H4 (cell line): ENCODE measurements at places on chromosomes 7 and 10. TPM values are rescaled to one million over a fixed set of nuclear protein-coding genes. Genes with fewer than 3 reads are reported as not detected.

GRCh38 chr7:65250697-65251395 lies 122.8 kb upstream of the ZNF92 start:
- no peak for DNase-seq

DNA sequence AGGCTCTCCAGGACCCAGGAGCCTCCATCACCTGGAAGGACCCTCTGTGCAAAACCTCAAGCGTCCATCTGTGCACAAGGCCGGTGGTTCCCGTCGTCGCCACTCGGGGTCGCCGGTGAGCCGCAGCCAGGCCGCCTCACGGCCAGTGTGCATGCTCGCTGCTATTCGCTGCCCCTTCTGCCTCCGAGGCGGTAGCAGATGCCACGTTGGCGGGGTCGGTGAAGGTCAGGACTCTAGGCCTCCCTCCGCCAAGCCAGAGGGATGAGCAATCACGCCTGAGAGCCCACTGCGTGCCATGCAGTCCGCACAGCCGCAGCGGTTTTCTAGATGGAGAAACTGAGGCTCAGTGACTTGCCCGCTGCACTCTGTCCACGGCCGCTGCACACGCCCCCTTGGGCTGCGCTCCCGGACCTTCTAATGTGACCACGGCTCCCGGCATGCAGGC lies 5.7 kb downstream of the UPK3B start:
- DNase-seq: no peak

- no peak for DNase-seq
Measured at GRCh38 chr10:3401491-3401938, 228.9 kb upstream of the PITRM1 start.

- peak; percentile 57 for DNase-seq
Measured at GRCh38 chr7:75951506-75951905, 36.6 kb downstream of the POR start.

DNA sequence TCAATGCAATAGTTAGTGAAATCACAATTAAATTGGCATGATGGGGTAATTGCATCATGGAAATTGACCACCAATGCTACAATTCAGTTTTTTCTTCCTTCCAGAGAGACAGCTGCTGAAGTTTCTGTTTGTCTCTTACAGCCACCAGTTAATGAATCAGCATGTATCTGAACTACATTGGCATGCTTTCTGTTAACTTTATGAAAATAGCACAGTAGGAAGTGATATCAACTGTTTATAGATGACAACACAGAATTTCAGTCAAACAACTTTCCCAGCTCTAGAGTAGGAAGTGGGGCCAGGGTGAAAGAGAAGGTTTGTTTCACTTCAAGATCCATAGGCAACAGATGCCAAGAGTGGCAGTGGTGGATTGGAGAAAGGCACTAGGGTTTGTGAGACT lies 339.6 kb upstream of the VWC2 start:
- peak; percentile 62 for DNase-seq

Gene LGI1
- total RNA-seq: 0.08 TPM in 1 of 2 replicates, not detected in the other

DNA sequence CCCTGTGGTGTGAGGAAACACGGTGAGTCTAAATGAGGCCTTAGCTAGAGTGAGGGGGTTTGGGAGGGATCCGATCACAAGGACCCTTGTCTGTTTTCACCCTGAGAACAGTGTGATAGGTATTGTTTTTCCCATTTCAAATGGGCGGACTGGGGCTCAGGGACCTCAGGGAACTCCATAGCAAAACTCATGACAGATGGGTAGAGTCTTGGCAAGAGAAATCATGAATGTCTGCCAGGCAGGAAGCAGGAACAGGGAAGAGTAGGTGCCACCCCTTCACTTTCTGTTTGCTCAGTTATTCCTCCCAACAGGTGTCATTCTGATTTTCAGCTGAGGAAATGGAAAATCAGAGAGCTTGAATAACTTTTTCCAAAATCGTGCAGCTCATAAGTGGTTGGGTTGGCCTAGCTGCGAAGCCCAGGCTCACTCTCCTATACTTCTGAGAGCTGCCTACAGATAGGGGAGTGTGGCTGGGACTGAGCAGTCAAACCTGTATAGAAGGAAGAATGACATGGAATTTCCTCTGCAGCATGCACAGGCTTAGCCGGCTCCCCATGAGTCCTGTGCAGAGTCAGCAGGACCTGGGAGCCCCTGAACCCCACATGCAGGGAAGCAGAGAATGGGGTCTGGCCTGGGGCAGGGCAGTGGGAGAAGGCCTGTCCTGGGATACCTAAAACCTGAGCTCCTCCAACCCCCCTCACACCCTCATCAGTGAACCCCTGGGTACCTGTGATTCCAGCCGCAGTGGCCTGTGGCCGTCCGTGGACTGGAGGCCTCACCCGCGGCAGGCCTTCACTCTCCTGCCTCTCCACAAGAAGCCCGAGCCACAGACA lies 17.6 kb upstream of the C10orf105 start:
- DNase-seq: no peak

DNA sequence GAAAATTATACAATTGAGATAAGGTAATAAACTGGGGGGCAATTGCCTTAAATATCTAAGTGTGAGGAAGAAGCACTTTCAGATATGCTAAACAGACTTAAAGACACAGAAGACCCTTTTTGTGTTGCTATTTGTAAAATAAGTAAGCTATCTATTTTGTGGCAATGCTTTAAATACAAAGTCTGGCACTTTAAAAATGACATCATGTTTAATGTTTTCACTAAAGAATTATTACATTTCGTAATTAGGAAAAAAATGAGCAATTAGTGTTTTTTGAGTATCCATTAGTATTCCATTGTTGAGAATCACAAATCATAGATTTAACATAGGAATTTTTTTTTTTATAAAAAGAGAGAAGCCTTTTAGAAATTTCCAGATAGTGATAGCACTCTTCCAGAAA lies 2.1 kb downstream of the CREB5 start:
- DNase-seq: no peak

Gene TMEM176B
- total RNA-seq: 0.27 and 0.76 TPM in 2 replicates

GRCh38 chr7:6475433-6476186 lies 27.9 kb upstream of the DAGLB start:
- no peak for DNase-seq

Gene MALRD1
- total RNA-seq: 0.16 TPM in 1 of 2 replicates, not detected in the other

DNA sequence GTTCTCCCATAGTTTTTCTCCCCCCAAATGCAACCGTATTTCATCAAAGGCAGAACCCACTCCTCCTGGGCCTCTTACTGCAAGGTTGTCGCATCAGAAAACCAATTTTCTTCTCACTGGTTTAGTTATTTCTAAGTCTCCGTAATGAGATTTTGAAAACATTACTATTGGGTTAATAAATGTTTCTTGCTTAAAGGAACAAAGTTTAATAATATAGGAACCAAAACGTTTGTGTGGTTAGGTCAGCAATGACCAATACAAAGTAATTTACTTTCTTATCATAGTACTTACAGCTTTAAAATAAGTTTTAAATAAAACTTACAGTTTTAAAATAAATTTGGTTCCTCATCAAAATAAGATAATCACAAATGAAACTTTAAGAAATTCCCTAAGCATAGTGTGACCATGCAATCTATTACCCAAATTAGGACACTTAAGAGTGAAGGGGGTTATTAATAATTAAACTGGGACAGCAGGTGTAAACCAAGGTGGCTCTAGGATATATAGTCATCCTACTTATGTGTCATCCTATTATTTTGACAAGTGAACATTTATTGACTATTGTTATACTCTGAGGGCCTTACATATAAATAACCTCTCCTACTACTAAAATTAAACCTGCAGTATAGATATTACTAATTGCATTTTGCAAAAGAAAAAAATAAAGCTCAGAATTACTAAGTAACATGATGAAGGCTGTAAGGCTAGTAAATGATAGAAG lies 415.4 kb upstream of the LRRN3 start:
- no peak for DNase-seq

- DNase-seq: no peak
Measured at GRCh38 chr10:92316610-92317009, 25.6 kb downstream of the MARCHF5 start.

Gene NUTM2A
- 0.37 TPM in 1 of 2 replicates, not detected in the other for total RNA-seq

Gene UPF2
- 5.9 and 6.7 TPM in 2 replicates for total RNA-seq

Gene ZNF488
- total RNA-seq: 0.53 and 1.0 TPM in 2 replicates

DNA sequence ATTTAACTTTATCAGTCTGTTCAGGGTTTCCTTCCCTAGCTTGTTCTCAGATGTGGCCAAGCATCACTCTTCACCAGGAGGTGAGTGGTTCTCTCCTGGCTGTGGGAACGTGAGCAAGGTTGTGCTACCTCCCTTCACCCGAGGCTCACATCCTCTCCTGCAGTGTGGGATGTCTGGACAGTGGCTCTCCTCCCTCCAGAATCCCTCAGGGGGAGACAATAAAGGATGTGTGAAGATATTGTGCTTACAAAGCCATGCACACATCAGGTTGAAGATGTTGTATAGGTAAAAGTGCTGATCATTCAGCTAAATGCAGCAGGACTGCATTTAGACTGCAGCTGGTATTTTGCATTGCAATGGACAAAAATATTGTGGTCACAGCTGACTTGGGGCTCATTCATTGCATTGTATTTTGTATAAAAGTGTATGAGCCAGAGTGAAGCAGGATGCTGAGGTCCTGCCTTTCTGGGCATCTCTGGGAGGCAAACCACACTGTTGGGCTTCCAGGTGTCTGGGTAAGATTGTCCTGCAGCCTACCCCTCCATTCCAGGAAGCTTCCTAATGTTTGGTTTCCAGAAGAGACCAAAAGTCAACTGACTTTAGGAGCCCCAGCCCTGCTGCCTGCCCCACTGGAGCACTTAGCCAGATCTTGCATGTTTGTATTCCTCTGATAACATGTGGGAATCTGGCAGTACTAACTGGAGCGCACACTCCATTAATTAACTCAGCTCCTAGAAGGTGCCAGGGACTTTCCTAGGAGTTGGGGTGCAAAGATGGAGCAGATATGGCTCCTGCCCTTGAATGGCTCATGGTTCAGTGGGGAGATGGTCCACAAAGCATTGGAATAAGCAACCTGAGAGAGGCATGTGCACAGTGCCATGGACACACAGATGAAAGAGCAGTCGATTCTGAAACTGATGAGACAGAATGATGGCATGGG lies 292.5 kb upstream of the ZNF32 start:
- DNase-seq: no peak

DNA sequence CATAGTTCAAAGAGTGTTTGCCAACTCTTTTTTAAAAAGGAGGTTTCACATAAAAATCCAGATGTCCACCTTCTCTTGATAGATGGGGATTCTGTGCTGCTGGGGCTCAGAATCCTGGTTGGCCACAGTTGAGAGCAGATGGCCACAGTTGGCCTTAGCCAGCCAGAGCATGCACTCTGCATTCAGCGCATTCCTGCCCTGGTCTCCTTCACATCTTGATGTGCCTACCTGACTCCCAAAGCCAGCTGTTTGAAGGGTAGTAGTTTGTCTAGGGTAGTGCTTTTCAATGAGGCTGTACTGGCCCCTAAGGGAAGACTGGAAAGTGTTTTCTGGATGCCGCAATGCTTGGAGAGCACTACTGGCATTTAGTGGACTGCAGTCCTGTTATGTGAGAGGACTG lies 208.1 kb upstream of the HDAC9 start:
- DNase-seq: no peak

DNA sequence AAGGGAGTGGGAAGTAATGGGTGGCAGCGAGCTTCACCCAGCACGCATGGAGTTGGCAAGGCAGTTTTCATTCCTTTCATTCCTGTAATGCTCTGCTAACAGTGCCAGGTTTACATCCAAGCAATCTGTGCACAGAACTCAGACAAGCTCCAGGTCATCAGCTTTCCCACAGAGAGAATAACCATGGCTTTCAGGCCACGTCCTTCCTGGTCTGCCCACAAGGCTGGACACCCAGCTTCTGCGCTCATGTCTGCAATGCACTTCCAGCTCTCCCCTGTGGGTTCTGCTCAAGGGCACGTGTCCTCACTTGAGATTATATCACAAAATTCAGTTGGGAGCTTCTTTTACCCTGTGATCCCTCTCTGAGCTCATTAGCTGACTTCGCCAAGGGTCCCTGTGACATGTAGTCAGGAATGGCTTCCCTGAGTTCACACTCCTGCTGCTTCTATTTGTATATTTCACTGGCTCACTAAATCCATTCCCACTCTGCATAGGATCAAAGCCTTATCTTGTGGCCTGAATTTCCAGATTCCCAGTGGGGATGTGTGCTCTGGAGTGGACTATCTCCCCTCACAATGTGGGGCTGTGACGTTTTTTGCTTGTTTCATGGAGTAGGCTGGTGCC lies 18.6 kb downstream of the AKR1C2 start:
- no peak for DNase-seq

GRCh38 chr7:93228302-93228701 lies 2.0 kb upstream of the HEPACAM2 start:
- DNase-seq: peak; percentile 80

Gene PSMG3
- 99.6 and 126 TPM in 2 replicates for total RNA-seq

- no peak for DNase-seq
Measured at GRCh38 chr10:68566955-68567354, 6.8 kb downstream of the TET1 start.

DNA sequence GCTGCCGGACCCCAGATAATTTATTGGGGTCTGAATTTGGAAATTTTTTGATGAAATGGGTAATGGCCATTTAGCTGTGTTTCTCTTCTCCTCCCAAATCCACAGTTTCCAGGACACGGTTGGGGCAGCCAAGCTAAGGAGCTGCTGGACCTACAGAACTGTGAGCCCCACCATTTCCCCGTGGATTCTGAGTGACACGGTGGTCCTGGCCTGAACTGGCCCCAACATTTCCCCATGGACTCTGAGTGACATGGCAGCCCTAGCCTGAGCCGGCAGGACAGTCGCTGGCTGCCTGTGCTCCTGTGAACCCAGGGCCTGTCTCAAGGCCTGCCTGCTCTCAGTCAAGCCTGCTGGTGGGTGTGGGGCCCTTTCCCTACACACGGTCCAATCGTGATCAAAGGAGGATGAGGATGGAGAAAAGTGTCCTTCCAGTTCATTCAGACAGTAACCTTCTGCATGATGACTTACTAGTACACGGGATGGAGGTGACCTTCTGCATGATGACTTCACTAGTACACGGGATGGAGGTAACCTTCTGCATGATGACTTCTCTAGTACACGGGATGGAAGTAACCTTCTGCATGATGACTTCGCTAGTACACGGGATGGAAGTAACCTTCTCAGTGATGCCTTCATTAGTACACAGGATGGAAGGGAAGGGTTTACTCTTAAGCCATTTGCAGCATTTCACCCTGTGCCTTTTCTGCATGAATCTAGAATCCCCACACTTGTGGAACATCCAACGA lies 359.9 kb downstream of the GLRX3 start:
- DNase-seq: no peak

Gene SUN3
- total RNA-seq: 1.1 and 8.6 TPM in 2 replicates

DNA sequence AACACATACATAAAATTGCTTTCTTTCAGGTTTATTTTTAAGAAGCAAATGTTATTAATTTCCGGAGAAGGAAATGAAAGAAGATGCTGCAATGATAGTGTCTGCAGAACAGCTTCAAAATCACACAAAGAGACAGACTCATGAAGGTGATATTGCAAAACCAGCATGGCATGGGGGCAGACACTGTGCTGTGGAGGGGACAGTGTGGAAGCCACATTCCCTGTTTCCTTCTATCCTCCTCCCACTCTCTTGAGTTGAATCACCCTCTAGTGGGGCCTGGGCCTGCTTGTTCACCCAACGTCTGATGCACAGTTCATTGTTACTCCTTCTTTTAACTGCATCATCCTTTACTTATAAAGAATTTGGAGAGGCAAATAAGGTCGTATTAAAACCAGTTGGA lies 104.0 kb upstream of the INSIG1 start:
- no peak for DNase-seq
